ENCODE measurements at places on chromosomes 3 and 15.

GRCh38 chr3:35946121-35946853 is 307.0 kb downstream of the ARPP21 start:
- DNase-seq: no peak

GRCh38 chr3:177590826-177591225 is 393.5 kb upstream of the TBL1XR1 start:
- no peak for DNase-seq

DNA sequence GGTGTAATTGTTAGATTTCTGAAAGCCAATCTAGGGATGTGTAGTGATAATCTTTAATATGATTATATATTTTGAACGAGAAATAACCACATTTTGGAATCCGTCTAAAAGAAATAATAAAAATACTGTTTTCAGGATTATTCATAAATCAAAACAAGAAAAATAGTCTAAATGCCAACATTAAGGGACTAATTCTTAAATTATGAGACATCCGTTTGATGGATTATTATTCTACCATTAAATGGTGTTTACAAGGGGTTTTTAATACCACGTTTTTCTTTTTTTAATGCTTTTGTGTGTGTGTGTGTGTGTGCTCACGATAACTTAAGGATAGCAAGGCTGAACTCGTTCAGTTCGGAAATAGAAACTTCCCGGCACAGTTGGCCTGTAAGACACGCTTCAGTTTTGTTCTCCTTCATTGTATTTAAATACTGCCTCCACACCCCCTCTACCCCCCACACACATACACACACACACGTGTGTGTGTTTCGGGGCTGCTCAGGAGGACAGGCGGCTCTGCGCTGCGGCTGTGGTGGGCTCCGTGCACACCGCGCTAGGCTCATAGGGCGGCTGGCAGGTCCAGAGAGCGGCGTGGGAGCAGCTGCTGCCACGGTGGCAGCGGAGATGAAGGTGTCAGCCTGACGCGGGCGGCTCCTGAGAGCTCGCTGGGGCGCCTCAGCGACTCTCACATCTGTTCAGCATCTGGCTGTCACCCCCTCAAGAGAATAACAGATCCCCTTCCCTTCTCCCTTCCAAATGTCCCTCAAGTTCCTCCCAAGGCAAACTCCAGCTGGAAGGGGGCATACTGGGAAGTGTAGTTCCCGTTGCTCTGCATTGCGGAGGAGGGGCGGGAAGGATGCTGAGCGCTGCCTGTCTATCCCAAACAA is 23.0 kb upstream of the ANP32A start:
- no peak for DNase-seq

GRCh38 chr15:44250566-44251205 is 37.8 kb upstream of the GOLM2 start:
- DNase-seq: no peak

DNA sequence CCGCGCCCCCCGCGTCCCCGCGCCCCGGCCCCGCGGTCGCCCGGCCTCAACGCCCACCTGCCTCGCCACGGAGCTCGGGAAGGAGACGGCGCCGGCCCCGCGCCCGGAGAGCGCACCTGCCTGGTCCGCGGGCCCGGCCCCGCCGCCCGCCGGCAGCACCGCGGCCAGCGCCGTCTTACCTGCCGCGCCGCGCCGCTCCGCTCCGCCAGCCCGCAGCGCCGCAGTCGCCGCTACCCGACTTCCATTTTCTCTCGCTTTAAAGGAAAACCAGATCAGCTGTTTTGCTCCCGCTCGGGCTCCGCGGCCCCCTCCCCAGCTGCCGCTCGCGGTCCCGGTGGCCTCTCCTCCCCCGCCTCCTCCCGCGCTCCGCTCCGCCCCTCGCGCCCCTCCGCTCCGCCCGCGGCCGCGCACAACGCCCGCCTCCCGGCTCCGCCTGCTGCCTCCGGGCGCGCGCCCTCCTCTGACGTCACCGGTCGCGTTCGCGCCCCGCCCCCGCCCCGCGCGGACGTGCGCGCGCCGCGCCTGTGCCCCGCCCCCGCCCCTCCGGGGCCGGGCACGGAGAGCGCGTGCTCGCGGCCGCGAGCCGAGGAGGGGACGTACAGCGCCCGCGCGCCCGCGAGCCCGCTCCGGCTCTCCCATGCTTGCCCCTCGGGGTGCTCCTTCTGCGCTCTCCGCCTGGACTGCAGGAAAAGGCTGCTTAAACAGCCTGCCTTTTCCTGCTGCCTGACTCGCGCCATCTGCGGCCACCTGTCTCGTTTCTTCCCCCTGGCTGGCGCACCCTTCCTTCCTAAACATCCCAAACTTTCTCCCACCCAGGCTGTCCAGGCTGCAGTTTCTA is 159.8 kb upstream of the CHRNA7 start:
- DNase-seq: peak; percentile 86

DNA sequence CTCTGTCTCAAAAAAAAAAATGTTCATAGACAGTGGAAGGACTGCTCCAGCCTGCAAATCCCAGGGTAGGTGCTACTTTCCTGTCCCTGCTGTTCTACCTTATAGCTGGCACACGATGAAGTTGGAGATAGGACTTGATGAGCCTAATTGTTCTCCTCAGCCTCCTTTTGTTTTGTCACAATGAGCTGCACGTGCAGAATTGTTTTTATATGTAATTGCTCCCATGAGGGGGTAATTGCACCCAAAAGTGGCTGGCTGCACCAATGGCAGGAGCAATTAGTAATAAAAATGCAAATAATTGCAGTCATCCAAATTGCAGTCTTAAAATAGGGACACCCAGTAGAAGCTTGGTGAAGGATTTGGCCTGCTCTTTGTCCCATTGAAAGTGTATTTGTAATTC is 63.0 kb upstream of the PFN2 start:
- no peak for DNase-seq

GRCh38 chr3:128491691-128491940 is 1.4 kb downstream of the GATA2 start:
- DNase-seq: peak; percentile 39

GRCh38 chr15:60372756-60373155 is 25.0 kb downstream of the ANXA2 start:
- DNase-seq: no peak

DNA sequence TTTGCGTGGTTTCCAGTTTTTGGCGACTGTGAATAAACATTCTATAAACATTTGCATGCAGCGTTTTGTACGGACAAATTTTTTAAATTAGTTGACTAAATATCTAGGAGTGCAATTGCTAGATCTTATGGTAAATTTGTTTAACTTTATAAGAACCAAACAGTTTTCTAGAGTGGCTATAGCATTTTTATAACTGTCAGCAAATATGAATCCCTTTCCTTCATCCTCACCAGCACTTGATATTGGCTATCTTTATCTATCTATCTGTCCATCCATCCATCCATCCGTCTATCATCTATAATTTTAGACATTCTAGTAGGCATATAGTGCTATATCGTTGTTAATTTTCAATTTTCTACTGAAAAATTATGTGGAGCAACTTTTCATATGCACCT is 158.4 kb upstream of the CHRNA7 start:
- no peak for DNase-seq

Measured in ovary (tissue), 10 donors.